Panc1 (cell line): ENCODE measurements at places on chromosomes 5 and 9. TPM values are rescaled to one million over a fixed set of nuclear protein-coding genes. Genes with fewer than 3 reads are reported as not detected.

DNA sequence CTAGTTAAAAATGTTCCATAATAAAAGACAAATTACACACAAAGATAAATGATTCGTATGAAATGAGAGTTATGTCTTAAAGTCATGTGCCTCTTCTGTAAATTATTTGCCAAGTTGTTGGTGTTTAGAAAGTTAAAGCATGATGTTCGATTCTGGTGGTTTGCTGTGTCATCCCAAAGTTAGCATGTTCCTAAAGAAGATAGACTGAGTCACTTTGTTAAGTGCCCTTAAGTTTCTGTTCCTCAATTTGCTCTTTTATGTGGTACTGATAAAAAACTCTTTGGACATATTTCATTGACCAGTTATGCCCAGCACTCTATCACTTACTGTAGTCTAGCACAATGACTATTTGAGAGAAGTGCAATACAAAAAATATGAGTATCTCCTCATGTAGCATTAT lies 366.9 kb upstream of the ZNF608 start:
- no peaks in the 10 kb centered on the region; the same call in 1 of the 2 replicates for H3K4me1 ChIP-seq
- no peaks in the 10 kb centered on the region for H3K36me3 ChIP-seq
- DNase-seq: no peak

KCTD16 gene
- 0.08 TPM for total RNA-seq

DNA sequence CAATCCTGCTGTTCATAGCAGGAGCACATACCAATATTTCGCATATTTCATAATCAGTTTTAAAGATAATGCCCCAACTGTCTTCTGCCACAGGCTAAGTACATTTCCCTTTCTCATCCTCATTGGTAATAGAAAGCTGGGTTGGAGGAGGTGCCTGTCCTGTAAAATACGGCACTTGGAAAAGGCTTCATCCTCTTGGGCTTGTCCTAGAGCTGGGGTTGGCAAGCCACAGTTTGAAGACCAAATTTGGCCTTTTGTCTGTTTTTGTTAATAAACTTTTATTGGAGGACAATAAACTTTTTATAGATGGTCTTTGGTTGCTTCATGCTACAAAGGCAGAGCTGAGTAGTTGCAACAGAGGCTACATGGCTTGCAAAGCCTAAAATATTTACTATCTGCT lies 997.8 kb upstream of the CDH18 start:
- no peaks in the 10 kb centered on the region for H3K4me1 ChIP-seq
- no peak overlapping the region for H3K4me3 ChIP-seq
- no peaks in the 10 kb centered on the region for H3K27me3 ChIP-seq
- no peak for DNase-seq
- H3K36me3 ChIP-seq: no peaks in the 10 kb centered on the region

GRCh38 chr5:91301106-91301846 lies 81.8 kb downstream of the ARRDC3 start:
- H3K4me1 ChIP-seq: peaks cover 11% of the 10 kb centered on the region
- no peak for DNase-seq
- H3K27ac ChIP-seq: peak overlapping the region; percentile 1; the same call in 1 of the 2 replicates
- no peak overlapping the region for H3K4me3 ChIP-seq

CATSPER3 gene
- total RNA-seq: 0.69 TPM

HTR1A gene
- not detected for total RNA-seq

DNA sequence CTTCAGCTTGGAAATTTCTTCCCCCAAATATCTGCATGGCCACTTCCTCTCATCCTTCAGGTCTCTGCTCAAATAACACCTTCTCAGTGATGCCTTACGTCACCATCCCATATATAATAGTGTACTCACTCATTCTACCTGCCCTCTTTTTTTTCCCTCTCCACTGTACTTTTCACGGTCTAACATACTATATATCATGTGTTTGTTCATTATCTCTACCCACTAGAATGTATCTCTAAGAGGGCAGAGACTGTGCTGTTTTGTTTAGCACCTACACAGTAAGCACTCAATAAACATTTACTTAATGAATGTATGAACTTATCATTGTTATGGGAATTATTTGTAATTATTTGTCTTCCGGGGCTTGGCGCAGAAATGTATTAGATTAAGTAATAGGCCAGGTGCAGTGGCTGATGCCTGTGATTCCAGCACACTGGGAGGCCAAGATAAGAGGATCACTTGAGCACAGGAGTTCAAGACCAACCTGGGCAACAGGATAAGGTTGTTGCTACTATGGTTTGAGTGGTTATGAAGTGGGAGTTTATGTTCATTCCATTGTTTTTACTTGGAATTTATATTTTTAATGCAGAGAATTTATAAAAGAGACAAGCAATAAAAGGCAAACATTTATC lies 6.0 kb upstream of the IL13 start:
- H3K27me3 ChIP-seq: no peaks in the 10 kb centered on the region
- no peak overlapping the region for H3K4me3 ChIP-seq
- no peak for DNase-seq
- no peaks in the 10 kb centered on the region for H3K4me1 ChIP-seq
- no peaks in the 10 kb centered on the region for H3K36me3 ChIP-seq

DNA sequence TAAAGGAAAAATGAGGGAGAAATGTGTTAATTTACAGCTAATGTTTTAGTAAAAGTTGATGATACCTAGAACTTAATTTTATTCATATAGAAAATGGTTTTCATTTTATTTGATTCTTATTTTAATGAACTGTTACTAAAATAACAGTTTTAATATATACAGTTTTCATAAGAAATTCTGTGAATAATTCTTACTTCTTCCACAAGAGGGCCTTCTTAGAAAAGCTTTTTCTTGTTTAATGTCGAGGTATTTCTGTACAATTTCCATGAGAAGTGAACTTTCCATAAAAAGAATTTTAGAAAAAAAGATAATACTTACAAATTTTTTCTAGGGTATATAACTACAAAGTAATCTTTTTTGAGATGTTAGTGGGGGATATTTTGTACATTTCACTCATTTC lies 73.9 kb downstream of the KLF9 start:
- DNase-seq: no peak
- no peaks in the 10 kb centered on the region for H3K27me3 ChIP-seq
- no peaks in the 10 kb centered on the region for H3K36me3 ChIP-seq
- H3K4me3 ChIP-seq: no peak overlapping the region

DNA sequence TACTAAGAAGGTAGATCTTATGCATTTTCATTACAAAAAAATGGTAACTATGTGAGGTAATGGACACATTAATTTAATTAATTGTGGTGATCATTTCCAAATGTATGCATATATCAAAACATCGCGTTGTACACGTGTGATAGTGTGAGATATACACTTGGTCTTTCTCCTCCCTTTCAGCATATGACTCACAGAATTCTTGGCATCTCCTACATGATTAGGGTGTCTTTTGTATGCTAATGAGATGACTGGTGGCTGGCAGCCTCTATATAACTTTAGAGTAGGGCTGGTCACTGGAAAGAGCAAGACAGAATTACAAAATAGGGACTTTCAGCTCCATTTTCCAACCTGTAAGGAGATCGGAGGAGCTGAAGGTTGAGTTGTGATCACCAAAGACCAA lies 1167.6 kb downstream of the CDH12 start:
- no peaks in the 10 kb centered on the region for H3K27me3 ChIP-seq
- H3K27ac ChIP-seq: no peak overlapping the region
- H3K4me3 ChIP-seq: no peak overlapping the region
- DNase-seq: no peak
- no peaks in the 10 kb centered on the region for H3K36me3 ChIP-seq

DNA sequence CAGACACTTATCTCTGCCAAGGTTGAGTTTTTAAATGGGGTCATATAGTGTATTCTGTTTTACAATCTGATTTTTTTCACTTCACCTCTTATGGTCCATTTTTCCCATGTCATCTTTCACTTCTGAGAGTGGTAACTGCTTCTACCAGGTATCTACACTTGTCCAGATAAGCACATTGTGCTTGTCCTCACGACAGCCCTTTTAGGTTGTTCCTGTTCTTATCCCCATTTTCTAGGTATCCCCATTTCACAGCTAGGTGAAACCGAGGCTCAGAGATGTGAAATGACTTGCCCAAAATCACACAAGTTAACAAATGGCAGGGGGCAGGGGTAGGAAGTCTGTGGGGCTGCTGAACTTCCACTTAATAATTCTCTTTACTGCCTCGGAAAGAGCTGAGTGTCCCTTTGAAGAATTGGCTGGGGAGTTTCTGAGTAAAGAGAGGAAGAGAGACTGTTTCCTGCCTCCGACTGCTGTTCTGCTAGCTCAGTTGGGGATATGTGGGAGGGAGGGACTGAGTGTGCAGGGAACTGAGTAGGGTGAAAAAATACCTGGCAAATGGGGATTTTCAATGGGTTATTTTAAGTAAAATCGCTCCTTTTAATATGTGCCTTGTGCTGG lies 255.4 kb downstream of the GRIA1 start:
- H3K27ac ChIP-seq: no peak overlapping the region
- no peaks in the 10 kb centered on the region for H3K4me1 ChIP-seq
- H3K36me3 ChIP-seq: no peaks in the 10 kb centered on the region
- no peak overlapping the region for H3K4me3 ChIP-seq

- no peaks in the 10 kb centered on the region for H3K27me3 ChIP-seq
- H3K4me3 ChIP-seq: no peak overlapping the region
- peak overlapping the region; percentile 30; the same call in 1 of the 2 replicates for H3K27ac ChIP-seq
- no peaks in the 10 kb centered on the region for H3K36me3 ChIP-seq
- DNase-seq: no peak
- no peaks in the 10 kb centered on the region for H3K4me1 ChIP-seq
Observed at GRCh38 chr5:10317825-10318682, 10.4 kb upstream of the CMBL start.

GRCh38 chr5:169670769-169671525 lies 33.9 kb downstream of the DOCK2 start:
- H3K27me3 ChIP-seq: no peaks in the 10 kb centered on the region
- H3K36me3 ChIP-seq: no peaks in the 10 kb centered on the region
- no peak overlapping the region for H3K27ac ChIP-seq
- H3K4me3 ChIP-seq: no peak overlapping the region
- DNase-seq: no peak

DNA sequence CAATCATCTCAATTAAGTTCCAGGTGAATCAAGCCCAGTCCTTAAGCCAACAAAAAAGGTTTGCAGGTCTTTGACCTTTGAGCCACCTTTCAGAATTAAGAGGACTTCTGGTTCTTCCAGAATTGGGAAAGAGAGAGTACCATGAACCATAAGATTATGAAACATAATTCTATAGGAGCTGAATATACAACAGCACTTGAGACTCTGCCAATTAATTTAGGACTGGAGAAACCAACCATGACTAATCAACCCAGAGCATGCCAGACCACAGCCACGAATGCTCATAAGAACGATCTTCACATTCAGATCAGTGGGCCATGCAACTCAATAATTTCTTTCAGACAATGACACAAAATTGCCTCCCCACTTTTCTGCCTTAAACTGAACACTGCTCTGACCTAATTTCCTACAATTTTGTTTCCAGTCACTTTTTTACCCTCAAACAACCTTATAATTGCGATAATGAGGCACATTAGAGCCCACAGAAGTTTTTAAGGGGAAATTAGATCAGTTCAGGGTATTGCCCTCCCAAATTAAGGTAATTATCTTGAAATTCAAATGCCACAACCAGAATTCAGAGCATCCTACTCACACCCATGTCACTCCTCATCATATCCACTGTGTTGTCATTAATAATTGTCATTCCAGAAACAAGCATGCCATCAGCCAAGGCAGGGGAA lies 213.4 kb downstream of the ATPSCKMT start:
- H3K4me3 ChIP-seq: no peak overlapping the region
- H3K36me3 ChIP-seq: no peaks in the 10 kb centered on the region
- no peak overlapping the region for H3K27ac ChIP-seq
- no peak for DNase-seq
- H3K4me1 ChIP-seq: no peaks in the 10 kb centered on the region
